T-helper 17 cell (primary cell): ENCODE measurements at places on chromosomes 11 and 22.

DNA sequence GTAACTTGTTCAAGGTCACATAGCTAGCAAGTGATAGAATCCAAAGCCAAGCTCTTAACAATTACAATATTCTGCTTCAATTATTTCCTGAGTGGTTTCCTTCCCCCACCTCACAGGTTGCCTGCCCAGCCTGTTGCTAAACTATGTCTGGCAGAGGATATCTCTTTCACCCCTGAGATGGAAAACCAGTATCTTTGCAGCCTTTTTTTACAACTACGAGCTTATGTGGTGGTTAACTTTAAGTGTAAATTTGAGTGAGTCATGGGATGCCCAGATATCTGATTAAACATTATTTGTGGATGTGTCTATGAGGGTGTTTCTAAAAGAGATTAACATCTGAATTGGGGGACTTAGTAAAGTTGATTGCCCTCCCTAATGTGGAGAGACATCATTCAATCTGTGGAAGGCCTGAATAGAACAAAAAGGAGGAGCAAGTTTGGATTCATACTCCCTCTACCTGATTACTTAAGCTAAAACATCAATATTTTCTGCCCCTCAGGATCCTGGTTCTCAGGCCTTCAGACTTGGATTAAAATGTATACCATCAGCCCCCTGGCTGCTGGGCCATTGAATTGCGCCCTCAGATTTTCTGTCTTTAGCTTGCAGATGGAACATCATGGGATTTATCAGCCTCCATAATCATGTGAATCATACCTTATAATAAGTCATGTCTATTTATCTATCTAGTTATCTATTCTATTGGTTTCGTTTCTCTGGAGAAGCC, 911.9 kb downstream of the METTL15 start:
- DNase-seq, result no peak

DNA sequence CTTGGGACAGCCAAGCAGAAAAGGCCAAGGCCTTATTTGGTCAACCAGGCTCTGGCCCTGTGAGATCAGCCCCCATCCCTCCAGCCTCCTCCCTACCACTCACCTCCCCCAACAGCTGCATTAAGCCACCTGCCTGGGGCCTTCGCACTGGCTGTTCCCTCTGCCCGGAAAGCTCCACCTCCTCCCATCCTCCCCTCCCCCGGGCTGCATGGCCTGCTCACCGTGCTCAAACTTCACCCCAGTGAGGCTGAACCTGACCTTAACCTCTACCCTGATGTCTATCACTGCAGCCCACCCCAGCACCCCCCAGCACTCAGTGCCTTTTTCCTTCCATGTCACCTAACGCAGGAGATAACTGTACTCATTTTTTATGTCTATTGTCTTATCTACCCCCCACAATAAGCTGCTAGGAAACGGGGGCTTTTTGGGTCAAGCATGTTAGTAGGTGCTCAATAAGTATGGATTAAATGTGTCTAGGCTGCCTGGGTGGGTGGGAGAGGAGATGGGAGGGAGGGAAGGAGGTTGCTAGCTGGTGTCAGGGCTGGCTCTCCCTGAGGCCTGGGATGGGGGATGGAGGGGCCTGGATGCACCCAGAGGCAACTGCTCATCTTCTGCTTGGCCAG, 912 bp downstream of the PTPRCAP start:
- no peak for DNase-seq

GRCh38 chr22:29043906-29044575, 17.6 kb downstream of the C22orf31 start:
- no peak for DNase-seq

- no peak for DNase-seq
Observed at GRCh38 chr11:127191261-127191660, 190.7 kb upstream of the KIRREL3 start.

DNA sequence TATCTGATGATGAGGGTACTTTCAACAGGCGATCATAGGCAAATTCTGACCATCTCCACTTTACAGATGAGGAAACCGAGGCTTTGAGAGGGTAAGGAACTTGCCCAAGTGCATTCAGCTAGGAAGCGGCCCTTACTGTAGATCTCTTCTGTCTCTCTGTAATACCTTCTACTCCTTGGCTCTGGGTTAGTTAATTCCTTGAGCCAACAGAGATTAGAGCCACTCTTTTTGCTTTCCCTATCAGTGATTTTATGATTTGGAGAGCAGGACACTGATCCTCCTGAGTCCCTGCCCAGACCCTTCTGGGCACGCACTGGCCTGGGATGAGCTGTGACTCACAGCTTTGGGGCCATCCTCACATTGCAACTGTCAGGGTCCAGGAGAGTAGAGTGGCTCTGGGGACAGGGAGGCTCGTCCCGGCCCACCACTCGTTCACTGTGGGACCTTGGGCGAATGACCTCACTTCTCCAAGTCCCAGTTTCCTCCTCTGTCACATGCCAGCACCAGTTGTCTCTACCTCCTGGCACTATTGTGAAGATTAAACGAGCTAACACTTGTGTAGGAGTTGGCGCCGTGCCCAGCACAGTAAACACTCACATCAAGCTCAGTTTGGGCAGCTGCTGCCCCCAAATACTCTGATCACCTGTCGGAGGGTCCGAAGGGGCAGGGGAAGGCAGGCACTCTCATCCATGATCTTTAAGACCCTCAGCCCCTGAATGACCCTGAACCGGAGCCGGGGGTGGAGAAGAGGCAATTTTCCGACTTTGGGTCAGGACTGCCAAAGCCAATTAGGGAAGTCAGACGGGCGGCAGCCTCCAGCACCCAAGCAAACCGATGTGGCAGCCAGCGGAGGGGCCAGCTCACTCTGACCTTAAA, 235.0 kb downstream of the MIAT start:
- no peak for DNase-seq

DNA sequence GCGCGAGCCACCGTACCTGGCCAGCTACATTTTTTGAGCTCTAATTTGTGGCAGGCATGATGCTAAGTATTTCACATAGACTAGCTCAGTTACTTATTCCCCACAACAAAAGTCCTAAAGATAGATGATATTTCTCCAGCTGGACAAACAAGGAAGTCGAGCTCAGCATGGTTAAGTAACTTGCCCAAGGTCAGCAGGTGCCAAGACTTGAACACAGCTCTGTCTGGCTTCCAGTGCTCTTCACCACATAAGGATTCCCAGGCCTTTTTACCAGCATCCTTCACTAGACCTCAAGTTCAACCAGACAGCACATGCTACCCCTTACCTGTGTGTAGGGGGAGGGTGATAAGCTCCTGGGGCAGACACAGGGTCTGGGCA, 177.3 kb upstream of the NCAM1 start:
- DNase-seq, result no peak

DNA sequence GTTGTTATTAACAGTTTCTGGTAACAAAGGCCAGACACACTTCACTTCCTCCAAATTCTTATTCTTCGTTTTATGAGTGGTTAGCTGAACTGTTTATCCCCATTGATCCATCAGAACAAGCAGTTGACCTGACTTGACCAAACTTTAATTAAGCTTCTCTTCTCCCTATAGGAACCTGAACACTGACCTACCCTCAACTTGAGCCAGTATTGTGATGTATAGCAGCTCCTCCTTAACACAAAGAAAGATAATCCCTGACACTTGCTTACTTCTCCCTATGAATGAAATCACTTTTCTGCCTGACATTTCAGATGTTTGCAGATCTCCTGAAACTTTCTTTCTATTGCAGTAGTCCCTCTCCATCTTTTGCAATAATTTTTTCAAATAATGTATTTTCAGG, 41.9 kb downstream of the ANO5 start:
- DNase-seq, result no peak

DNA sequence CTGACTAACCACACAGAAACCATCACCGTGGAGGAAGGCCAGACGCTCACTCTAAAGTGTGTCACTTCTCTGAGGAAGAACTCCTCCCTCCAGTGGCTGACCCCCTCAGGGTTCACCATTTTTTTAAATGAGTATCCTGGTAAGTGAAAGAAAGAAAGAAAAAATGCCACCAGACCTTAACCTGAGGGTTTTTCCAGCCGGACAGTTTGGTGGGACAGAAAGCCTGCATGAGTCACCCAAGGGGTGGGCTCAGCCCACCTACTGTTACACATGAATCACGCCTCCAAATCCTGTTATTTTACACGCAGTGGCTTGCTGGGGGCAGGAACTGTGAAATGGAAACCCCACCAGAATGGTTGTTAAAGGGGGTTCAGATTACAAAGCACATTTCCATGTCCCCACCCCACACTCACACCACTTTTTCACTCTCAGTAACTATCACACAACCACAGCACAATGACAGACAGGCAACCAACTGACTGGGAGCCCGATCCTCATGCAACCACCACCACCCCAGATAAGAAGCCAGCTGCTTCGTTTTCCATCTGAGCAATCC, 11.9 kb downstream of the CRTAM start:
- DNase-seq, result no peak

GRCh38 chr22:38081941-38082828, 1.8 kb downstream of the SLC16A8 start:
- DNase-seq, result no peak

DNA sequence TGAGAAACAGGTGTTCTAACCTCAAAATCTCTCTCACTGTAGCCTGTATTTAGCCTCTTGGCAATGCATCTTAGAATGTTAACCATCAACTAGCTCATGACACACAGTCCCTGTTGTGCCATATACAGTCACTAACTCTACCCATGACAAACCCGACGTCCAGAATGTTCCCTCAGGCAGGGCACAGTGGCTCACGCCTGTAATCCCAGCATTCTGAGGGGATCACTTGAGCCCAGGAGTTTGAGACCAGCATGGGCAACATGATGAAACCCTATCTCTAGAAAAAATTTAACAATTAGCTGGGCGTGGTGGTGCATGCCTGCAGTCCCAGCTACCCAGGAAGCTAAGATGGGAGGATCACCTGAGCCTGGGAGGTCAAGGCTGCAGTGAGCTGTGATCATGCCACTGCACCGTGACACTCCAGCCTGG, 18.2 kb upstream of the CCDC34 start:
- DNase-seq, result no peak

DNA sequence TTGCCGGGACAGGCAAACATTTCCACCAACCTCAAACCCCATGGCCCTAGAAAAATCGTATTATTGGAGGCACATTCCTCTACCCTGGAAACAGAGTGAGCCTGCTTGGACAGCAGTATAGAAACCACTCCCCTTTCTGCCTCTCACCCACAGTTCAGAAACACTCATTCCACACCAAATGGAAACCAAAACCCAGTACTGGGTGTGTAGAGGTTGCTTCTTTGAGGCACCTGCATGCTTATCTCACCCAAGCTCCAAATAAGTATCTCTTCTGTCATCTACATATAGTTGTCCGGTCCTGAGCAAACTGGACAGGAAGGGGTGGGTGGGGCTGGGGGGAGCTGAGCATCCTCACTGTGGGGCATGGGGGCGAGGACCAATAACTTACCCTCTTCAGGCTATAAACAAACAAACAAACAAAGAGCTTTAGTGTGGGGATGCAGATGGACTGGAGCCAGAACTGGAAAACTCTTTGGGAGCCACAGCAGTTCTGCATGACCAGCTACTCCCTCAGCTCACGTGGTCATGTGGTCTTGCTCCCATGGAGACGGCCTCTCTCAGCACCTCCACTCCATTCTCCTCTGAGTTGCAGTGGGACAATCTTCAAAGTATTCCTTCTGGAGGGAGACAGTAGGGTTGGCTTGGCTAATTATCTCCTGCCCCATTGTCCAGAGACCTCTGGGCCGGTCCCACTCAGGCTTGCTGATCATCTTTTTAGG, 1.0 kb upstream of the PLAAT2 start:
- no peak for DNase-seq
